NCI-H82 (cell line): ENCODE measurements at places on chromosomes 11 and 22.

- DNase-seq = no peak
These were observed 7.1 kb downstream of the INPPL1 start for GRCh38 chr11:72231396-72232259.

DNA sequence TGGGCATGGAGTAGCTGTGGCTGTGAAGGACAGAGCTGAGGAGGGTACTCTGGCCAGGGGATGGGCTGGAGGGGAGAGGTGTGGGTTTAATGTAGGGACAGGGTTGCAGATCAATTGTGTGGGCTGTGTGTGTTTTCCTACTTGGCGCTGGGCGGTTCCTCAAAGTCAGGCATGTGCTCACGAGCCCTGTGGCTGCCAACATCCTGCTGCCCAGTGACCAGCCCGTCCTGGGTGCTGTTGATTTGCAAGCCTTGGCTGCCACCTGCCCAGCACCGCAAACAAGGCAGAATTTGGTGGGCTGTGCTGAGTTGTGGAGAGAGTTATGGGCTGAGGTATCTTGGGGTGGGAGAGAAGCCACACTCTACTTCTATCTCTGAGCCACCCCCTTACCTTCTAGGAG is 69.2 kb downstream of the SCN3B start:
- no peak for DNase-seq

DNA sequence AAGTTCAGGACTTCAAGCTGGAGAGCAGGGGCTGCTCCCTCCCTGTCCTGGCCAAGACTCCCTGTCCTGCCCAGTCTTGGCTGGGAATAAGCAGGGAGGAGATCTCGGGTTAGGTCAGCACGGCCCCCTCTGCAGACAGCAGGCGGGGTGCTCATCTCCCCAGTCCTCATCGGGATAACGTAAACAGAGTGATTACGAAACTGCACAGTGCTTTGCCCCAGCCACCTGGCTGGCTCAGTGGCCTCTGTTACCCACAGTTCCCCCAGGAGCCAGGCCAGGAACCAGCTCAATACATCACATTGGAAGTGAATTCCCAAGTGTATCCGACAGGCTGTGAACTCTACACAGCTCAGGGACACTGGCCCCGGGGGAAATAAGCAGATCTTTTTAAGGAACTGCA is 42.7 kb upstream of the KCNJ11 start:
- peak; percentile 84 for DNase-seq

- DNase-seq = no peak
These were observed 38.3 kb downstream of the PISD start for GRCh38 chr22:31623592-31624304.

DNA sequence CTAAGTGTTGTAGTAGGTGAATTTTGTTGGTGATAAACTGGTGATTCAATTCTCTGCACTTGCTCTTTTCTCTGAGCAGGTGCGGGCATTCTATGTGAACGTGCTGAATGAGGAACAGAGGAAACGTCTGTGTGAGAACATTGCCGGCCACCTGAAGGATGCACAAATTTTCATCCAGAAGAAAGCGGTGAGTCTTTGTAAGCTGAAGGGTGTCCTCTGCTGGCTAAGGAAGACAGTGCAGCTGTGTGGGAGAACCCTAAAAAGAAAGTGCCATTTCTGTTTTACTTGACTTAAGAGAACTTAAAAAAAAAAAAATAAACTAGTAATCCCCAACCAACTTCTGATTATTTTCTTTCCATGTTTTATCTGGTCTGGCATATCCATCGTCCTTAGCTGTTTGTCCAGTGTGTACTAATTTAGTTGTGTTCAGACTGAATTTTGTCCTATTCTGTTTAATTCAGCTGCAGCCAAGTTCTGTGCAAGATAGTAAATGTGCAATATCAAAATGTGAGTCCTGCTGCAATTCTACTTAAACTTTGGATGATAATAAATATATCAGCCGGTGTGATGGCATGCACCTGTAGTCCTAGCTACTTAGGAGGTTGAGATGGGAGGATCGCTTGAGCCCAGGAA is 29.6 kb downstream of the CAT start:
- DNase-seq = peak; percentile 37

GRCh38 chr11:44565953-44566949 is 788 bp downstream of the CD82 start:
- no peak for DNase-seq

DNA sequence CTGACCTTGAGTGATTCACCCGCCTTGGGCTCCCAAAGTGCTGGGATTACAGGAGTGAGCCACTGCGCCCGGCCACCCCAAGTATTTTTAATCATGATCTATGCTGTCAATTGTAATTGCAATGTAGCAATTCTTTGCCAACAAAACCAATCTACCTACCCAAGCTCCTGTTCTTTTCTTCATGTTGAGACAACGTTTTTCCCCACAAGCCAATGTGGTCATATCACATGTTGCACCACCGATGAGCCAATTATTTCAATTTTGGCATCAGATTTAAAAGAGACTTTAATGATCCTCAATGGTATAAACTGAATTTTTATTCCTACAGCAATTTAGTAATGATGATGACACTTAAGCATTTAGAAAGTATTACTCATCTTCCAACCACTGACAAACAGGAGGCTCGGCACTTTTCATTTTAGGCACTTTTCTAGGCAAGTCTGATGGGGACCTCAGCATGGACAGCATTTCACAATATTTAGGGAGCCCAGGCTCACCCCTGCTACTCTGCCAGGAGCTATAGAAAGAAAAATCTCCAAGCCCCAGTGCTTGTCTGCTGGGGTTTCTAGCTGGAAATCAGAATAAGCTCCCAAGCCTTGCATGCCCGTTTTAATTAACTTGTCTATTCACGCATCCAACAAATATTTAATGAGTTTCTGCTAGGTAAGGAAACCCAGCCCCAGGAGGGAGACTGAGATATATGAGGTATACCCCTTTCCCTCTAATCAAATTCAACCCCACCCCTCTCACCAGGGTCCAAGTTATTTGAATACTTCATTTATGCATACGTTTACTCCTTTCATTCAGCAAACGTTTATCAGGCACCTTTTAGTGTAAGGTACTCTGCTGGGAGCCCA is 291.4 kb downstream of the ST3GAL4 start:
- DNase-seq = no peak

DNA sequence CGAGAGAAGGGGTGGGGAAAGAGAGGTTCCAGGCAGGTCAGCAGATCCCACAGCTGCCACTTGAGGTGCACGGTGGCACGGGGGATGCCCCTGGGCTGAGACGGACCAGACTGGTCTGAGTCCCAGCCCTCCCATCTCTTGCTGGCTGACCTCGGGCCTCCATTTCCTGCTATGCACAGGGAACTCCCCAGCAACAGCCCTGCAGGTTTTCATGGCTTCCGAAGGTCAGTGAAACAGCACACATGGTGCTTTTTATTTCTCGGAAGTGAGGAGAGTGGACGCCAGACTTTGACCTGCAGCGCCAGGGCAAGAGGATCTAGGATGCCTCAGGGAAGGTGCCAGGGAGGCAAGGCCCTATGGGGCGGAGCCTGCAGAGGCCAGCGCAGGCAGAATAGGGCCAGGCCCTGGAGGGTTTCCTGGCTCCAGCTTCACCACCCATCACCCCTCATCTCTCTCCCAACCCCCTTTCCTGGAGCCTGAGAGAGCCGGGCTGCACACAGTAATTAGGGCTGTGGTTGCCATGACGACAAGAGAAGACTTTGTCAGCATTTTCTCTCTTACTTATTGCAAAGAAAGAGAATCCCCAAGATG is 29.5 kb downstream of the SLC22A12 start:
- DNase-seq = no peak

DNA sequence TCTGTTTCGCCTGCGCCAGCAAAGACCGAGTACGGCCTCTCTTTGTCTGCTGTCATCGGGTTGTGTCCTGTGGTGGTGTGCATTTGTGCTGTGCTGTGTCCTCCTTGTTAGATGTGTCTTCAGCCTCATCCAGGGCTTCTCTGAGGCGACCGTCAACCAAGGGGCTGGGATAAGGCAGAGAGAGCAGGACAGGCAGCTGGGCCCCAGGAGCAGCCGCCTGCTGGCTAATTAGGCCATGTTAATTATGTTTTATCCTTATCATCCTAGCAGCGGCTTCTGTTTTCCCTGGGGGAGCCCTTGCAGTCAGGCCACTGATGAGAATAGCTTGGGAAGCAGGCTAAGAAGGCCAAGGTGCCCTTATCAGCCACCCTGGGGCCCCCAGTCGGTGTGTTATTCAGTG is 40.7 kb upstream of the TTC12 start:
- peak; percentile 86 for DNase-seq

DNA sequence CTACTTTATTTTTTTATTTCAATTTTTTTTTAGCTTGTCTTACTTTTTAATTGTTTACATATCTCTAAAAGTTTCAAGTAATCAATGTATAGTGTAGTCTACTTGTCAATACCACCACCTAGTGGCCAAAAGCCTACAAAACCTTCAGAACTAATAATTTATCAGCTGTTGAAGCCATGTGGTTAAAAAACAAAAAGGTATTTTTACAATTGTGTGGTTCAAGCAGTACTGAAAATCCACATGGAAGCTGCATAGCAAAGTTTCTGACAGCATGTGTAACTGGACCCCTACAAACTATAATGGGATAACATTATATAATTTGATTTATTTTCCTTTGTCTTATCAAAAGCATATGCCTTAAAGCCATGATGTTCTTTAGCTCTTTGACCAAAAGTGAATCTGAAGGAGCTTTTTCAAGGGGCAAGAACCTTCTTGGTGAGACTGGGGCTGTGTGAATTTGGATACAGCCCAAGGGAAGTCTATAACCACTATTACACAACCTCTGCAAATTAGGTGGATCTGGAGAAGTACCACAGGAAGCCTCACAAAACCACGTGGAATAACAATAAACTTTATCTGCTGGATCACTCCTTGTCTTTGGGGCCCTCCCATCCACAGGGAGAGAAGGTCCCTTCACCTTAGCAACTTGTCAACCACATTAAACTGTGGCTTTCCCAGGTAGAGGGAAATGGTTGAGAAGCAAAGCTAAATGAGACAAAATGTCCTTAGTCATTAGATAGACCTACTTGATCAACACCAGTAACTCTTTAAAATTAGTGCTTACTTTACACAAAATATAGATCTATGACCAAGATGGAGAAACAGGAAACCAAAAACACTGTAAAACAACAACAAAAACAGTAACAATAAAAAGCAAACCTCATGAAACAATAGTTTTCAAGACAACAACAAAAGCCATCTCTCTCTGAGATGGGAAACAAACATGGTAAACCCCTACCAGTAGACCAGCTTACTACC is 9.9 kb downstream of the NARS2 start:
- peak; percentile 72 for DNase-seq

DNA sequence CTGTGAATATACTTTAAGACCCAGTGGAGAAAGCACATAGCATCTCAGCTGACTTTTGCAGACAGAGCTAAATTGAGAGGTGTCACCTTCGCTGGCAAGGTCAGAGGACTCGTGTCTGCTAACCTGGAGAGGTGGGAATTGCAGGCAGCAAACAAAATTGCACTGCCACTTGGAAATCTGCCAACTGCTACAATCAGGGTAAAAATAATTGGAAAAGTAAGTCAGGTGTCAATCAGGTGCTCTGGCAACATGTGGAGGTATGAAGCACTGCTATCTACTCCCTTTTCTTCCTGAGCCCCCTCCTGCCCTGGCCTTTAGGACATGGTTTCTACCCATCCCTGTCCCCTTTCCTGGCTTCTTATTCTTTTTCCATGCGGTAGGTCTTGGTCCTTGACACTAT is 24.1 kb upstream of the LRRC55 start:
- no peak for DNase-seq

DNA sequence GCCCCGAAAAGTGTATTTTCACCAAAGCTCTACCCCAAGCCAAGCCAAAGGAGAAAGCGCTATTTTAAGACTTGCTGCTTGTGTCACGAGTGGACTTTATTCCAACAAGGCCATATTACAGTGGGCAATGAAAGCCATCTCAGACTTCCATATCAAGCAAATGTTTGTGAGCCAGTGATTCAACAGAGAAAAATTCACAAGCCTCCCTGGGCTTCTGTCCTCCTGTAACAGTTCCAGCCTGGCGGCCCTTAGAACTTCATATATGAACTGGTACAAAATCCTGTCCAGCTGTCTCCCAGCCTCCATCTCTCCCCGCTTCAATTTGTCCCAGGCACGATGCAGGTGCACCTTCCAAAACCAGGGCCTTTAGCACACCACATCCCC is 11.2 kb downstream of the LARGE1 start:
- DNase-seq = no peak

DNA sequence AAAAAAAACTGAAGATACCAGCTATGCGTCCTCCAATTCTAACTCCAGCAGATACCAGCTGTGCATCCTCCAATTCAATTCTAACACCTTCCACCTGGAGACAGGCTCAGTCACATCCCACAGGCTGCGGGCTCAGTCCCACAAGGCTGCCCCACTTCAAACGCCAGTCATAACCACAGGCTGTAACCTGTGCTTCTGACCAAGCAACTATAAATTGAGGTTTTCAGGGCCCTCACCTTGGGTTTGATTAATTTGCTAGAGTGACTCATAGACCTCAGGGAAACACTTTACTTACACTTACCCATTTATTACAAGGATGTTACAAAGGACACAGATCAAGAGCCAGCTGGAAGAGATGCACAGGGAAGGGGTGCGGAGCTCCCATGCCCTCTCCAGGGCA is 32.4 kb upstream of the MSANTD2 start:
- DNase-seq = no peak

GRCh38 chr11:119912229-119912628 is 183.2 kb upstream of the NECTIN1 start:
- DNase-seq = peak; percentile 6

- DNase-seq = no peak
These were observed 11.8 kb downstream of the KCTD14 start for GRCh38 chr11:78011301-78011700.

GRCh38 chr22:38947321-38948140 is 9.9 kb upstream of the APOBEC3A start:
- DNase-seq = no peak

DNA sequence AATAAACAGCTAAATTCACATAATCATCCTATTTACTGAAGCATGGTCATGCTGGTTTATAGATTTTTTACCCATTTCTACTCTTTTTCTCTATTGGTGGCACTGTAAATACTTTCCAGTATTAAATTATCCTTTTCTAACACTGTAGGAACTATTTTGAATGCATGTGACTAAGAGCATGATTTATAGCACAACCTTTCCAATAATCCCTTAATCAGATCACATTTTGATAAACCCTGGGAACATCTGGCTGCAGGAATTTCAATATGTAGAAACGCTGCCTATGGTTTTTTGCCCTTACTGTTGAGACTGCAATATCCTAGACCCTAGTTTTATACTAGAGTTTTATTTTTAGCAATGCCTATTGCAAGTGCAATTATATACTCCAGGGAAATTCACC is 10.7 kb downstream of the RAG1 start:
- DNase-seq = peak; percentile 91

DNA sequence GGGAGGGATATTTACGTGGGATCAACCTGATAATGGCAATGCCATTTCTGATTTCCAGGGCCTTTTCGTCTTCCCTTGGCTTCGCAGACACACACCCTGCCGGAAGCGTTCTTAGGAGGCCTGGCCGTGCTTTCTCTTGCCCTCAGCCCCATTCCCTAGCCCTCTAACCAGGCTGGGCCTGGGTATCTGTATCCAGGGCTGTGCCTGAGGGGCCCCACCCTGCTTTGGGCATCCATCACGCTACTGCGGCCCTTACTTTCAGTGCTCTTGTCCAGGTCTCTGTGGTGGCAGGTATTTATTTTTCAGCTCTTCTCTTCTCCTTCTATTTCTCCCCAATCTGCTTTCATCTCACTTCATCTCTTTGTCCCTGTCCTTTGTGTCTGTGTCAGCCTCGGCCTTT is 105.0 kb downstream of the ZBTB16 start:
- no peak for DNase-seq

- no peak for DNase-seq
These were observed 28.0 kb upstream of the MYRF start for GRCh38 chr11:61724437-61724836.

GRCh38 chr11:16902781-16903378 is 111.3 kb downstream of the PLEKHA7 start:
- peak; percentile 11 for DNase-seq
